ENCODE measurements at places on chromosomes 12 and 14. TPM values are rescaled to one million over a fixed set of nuclear protein-coding genes. Genes with fewer than 3 reads are reported as not detected.

DNA sequence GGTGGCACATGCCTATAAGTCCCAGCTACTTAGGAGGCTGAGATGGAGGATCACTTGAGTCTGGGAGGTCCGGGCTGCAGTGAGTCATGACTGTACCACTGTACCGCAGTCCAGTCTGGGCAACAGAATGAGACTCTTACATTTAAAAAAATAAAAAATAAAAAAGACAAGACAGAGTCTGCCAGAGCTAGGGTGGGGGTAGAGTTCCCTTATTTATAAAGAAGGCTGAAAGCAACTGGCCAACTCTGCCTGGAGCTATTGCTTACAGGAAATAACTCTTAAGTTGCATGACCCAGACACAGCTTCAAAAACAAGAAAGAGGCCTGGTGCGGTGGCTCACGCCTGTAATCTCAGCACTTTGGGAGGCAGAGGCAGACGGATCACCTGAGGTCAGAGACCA, 31.5 kb downstream of the NUMB start:
- no peak for DNase-seq

- peak; percentile 37 for DNase-seq
These were observed 127.4 kb downstream of the CACNA1C start for GRCh38 chr12:2179953-2180736.

DNA sequence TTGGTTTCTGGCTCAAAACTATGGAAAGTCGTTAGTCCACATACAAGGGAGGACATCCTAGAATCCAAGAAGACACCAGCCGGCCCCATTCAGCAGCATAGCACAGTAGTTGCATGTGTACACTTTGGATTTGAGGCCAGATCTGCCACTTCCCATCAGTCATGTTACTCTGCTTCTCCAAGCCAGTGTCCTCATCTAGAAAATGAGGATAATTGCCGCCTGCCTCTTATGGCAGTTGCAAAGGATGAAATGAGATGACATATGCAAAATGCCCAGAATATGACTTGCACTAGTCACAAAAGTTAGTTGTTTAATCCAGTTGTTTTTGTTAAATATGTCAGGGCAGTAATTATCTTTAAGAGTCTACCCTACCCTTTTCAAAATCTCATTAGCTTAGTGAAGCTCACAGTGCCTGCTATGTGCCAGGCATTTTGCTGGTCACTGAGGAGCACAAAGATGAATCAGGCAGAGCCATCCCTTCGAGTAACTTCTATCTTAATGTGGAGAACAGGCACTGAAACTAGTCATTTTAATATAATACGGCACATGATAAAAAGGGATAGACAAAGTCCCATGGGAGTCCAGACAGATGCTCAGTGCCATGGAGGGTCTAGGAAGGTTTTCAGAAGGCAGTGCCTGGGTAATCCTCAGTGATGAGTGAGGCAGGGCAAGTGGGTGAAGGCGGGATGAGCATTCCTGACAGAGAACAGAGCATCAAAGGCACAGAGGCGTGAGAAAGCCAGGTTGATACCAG, 6.6 kb upstream of the KRT76 start:
- no peak for DNase-seq

The KCNH3 gene
- 0.41 TPM for total RNA-seq

The FOXG1 gene
- not detected for total RNA-seq

DNA sequence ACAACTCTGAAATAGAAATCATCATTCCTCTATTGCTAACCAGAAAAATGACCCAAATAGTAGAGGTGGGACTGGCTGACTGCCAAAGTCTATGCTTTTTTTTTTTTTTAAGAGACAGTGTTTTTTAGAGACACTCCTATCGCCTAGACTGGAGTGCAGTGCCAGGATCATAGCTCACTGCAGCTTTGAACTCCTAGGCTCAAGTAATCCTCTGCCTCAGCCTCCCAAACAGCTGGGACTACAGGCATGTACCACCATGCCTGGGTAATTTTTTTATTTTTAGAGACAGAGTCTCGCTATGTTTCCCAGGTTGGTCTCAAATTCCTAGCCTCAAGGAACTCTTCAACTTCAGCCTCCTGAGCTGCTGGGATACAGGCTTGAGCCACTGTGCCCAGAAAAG, 19.2 kb downstream of the NR2C1 start:
- no peak for DNase-seq

The AREL1 gene
- 40.2 TPM for total RNA-seq

DNA sequence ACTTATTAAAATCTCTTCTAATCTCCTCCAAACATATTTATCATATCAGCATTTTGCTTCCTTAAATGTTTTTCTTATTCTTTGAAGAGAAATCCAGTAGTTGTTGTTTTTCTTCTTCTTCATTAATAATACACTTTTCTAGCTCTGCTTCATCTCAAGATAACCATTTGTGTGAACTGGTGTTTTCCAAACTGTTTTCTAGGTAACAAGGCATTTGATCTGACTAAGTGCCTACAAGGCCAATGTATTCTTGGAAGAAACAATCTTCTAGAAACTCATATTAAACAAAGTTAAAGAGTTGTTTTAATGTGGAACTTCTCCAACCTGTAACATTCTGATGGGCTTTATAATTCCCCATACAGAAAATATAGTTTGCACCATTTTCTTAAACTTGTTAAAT, 30.8 kb upstream of the IFNG start:
- DNase-seq, result no peak

GRCh38 chr12:53974084-53975063, at the start of gene HOTAIR:
HOTAIR (minus strand) TSS chr12:53974954.
- no peak for DNase-seq

- DNase-seq, result no peak
These were observed 244.4 kb upstream of the GARIN2 start for GRCh38 chr14:66944872-66945271.

- DNase-seq, result no peak
These were observed 24.7 kb downstream of the RTRAF start for GRCh38 chr14:52013984-52014600.

GRCh38 chr14:97976861-97977260, 1179.7 kb downstream of the VRK1 start:
- no peak for DNase-seq

GRCh38 chr14:104346608-104347007, 208.2 kb downstream of the KIF26A start:
- DNase-seq, result no peak

DNA sequence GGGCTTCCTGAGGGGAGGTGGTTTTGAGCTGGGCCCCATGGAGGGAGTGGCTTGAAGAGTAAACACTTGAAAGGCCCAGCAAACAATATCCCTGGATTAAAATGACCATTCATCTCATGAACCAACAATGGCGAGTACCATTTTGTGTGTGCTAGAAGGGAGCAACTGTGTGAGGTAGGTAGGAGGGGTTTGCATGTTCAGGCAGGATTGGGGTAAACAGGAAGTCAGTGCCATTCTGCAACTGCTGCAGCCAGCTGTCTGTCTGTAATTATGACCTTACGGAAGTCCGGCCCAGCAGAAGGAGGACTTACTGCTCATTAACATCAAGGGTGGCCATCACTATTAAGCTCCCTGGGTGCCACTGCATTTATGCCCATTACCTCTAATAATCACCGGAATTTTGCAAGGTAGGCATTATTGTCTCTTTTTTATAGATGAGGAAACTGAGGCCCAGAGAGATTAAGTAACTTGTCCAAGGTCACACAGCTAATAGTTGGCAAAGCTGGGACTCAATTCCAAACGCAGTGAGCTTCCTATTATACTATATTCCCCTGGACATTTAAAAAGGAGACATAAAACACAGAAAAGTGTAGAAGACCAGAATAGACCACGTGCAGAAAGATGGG, 16.6 kb upstream of the IFI27L2 start:
- DNase-seq, result no peak

The SIX6 gene
- total RNA-seq, result not detected

The ZFHX2 gene
- total RNA-seq, result 2.6 TPM

- DNase-seq, result no peak
These were observed 26.3 kb downstream of the RXYLT1 start for GRCh38 chr12:63805704-63806672.

DNA sequence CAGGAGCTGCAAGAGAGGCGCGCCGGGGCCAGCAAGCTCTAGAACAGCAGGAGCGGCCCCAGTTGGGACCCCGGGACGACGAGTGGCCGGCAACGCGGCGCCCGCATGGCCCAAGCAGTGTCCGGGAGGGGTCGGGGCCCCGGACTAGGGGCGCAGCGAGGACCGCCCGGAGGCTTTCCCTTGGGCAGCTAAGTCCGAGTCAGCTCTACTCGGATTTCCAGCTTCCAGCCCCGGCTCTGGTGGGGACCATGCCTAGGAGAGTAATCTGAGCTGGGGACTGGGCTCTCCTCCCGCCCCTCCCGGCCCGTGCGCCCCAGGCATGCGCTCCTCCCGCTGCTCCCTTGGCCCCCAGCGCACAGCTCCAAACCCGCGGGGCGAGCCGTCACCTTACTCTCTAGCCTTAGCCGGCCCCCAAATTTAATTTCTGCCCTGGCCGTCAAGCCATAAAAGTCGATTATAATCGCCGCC, 41.6 kb upstream of the CAPRIN2 start:
- no peak for DNase-seq

DNA sequence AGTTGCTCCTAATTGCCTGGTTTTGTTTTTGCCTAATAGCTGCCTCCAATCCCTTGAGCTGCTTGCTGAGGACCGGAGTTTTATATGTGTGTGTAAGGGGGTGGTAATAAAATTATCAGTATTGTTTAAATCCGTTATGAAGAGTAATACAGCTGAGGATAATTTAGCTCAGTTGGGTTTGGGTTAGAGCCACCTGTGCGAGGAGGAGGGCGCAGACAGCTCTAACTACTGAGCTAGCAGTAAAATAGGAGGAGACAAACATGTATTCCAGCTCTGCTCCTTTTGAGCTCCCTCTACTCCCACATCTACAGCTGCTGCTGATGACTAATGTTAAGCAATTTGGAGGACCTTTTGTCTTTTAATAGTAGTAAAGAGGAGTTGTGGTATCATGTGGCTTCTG, 61.5 kb downstream of the SPATS2 start:
- DNase-seq, result peak; percentile 42

DNA sequence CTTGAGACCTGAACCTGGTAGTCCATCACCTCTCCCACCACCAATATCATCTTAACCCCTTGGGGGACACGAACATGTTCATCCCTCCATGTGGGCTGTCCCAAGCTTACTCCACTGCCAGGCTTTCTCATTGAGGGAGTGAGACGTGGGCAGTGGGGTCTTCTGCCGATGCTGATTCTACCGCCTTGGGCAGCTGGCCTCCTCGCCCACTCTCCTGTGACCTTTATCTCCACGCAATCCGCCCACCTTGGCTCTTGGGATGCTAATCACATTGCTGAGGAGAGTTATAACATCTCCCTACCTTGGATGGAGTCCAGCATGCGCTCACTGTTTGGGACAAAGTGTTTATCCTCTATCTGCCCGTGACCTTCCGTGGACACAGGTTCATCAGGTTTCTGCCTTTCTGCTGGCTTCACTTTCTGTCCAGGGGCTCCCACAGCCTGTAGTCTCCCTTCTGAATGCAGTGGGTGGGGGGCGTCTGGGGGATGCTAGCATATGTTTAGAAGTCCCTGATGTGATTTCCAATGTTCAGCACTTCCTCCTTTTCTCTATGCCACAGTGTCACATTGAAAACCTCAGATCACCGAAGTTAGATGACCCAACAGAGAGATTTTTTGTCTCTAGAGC, 53.2 kb upstream of the ESRRB start:
- DNase-seq, result no peak

- DNase-seq, result no peak
These were observed 241.3 kb downstream of the GRIN2B start for GRCh38 chr12:13740149-13740545.

GRCh38 chr14:32934073-32934880, 4.4 kb upstream of the NPAS3 start:
- no peak for DNase-seq

DNA sequence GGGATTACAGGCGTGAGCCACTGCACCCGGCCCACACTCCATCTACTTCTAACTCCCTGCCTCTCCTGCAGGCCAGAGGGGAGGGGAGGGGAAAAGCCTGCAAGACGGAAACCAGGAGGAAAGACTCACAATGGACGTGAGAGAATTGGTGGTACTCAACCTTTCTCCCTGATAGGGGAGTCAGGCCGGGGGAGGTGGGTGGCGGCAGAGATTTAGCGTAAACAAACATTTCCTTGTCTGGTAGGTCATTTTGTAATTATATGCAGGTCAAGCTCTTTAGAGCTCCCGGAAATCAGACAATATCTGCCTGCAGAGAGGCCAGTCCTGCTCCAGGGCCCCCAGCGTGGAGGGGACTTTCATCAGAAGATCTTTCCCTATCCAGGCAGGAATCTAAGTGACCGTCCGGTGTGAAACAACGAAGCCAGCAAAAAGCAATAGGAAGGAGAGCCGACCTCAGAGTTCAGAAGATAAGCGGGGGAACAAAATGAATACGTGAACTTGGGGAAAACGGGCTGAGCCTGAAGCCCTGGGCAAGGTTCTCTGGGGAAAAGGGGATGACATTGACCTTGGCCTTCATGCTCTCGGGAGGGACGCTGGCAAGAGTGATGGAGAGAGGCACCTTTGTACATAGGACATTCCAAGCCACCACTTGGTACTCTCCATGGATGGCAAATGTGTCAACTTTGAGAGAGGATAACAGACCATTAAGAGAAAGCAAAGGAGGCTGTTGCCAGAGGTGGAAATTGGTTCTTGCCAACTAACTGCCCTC, 62.3 kb downstream of the SPRING1 start:
- no peak for DNase-seq

DNA sequence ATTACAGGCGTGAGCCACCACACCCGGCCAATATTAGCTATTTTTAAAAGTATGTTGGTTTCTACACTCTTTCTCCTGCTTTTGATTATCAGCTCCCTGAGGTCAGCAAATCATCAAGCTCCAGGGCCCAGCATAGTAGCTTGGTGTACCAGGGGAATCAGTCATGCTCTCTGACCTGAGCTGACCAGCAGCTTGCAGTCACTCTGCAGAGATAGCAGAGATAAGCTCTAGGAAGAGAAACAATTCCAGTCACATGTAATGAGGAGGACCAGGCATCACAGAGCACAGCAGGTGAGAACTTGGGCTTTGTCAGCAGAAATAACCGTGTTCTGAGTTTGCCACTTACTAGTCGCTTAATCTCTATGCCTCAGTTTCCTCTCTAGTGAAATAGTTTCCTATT, 8.5 kb downstream of the PLEKHD1 start:
- DNase-seq, result no peak

DNA sequence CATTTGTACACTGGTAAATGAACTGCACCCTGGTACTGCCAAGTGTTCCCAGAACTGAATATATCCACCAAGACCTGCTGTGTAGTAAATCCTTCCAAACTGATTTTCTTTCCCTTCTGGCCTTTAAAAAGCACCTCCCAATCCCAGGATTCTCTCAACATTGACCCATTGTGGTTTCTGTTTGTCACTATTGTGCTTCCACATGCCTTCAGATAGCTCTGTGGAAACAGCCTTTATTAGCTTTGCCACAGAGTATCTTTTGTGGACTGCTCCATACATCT, 949 bp upstream of the KIF21A start:
- no peak for DNase-seq

The CLMN gene
- 9.8 TPM for total RNA-seq

GRCh38 chr12:93823616-93824391, 146.6 kb downstream of the CRADD start:
- no peak for DNase-seq

GRCh38 chr14:58353516-58354299, 42.0 kb upstream of the TOMM20L start:
- DNase-seq, result no peak

The CLEC4D gene
- total RNA-seq, result not detected
